ENCODE measurements at places on chromosomes 5 and 9.
A peak's percentile ranks its signal among the peaks of the same experiment; 100 is the strongest.

DNA sequence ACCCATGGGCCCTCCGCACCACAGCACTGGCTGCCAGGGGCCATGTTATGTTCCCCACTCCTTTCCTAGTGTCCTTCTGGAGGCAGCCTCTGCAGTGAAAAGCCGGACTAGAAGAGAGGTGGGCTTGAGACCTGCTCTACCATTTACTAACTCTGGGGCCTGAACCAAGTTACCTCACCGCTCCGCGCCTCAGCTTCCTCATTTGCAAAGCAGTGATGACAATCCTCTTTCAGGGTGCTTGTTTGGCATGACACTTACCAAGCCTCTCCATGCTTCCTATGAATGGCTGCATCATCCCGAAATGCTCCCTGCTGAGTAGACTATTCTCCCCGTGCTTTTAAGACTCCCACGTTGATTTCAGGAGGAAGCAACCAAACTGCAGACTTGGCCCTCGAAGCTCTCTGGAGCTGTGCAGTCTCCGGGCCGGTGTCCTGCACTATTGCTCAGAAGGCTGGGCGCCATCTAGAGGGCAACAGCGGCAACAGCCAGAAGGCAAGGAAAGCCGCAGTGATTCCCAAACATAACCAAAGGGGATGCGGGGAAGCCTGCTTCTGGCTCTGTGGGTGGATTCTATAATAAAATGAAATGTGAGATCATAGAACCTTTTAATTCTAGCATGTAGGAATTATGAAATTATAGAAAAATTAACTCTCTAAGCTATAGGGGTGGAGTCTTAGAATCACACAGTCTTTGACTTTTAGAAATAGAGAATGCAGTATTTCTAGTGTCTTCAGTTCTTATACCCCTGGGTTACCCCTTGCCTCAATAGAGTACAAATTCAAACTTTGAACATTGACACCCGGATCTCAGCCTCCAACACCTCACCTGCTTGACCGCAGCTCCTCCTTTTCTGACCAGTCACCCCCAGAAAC, 599.8 kb upstream of the BRINP1 start:
- peak; percentile 92 for DNase-seq

- DNase-seq: no peak
These were observed 240.7 kb upstream of the DAPK1 start for GRCh38 chr9:87256973-87257372.

DNA sequence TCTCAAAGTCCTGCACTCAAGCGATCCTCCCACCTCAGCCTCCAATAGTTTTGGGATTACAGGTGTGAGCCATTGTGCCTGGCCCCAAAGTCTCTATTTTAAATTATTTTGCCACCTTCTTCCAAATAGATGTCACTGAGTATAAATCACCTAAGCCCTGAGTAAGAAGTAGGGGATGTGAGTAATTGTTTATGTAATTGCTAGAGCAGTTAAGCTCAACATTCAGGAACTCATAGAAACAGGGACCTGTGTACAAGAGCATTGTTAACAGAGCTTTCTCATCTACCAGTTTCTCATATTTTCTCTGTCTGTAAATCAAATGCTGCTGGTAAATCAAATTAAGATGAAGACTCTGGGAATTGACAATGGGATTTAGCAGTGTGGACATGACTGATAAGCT, 26.3 kb downstream of the CDK7 start:
- no peak for DNase-seq

DNA sequence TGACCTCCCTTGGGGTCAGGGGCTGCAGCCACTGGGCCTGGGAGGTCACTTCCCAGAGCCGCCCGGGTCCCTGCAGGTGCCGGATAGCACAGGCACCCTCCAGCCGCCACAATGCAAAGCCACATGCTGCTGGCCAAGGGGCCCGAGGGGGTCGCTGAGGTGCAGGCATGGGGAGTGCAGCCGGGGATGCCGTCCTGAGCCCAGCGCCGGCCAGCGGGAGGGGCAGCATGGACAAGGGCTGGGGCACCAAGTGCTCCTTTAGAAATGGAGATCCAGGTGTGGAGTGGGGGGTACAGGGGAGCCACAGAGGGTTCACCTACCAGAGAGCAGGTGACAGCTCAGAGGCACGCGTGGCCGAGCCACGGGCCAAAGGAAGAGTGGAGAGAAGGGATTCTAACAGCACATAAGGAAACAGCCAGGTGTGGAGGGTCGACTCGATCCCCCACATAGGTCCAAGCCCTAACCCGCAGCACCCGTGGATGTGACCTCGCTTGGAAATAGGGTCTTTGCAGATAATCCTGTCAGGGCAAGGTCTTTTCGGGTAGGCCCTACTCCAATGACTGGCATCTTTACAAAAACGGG, 24.7 kb downstream of the ZDHHC11B start:
- DNase-seq: peak; percentile 3

GRCh38 chr9:133120501-133121197, 391 bp downstream of the RALGDS start:
- DNase-seq: no peak

GRCh38 chr9:76761448-76761847, 2.8 kb upstream of the PCA3 start:
- DNase-seq: peak; percentile 36

- no peak for DNase-seq
These were observed 94.6 kb upstream of the DNAH5 start for GRCh38 chr5:14039063-14039462.

DNA sequence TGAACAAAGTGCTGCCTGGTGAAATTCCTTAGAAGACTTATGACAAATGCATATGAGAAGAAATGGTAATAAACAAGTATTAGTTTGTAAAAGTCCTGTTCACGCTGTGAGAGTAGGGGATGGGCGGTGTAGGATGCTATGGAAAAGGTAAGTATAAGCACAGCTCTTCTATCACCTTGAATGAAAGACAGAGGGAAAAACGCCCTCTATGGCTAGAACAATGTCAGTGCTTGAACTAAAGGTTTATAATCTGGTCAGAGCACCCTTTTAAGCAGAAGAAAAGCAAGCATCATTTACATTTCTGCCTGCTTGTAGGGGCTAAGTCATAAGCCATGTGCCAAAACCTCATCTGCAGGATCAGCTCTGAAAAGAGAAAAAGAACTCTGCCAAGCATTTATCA, 115.2 kb downstream of the LHFPL2 start:
- no peak for DNase-seq

- DNase-seq: no peak
These were observed 31.0 kb upstream of the IL17B start for GRCh38 chr5:149410071-149410470.

DNA sequence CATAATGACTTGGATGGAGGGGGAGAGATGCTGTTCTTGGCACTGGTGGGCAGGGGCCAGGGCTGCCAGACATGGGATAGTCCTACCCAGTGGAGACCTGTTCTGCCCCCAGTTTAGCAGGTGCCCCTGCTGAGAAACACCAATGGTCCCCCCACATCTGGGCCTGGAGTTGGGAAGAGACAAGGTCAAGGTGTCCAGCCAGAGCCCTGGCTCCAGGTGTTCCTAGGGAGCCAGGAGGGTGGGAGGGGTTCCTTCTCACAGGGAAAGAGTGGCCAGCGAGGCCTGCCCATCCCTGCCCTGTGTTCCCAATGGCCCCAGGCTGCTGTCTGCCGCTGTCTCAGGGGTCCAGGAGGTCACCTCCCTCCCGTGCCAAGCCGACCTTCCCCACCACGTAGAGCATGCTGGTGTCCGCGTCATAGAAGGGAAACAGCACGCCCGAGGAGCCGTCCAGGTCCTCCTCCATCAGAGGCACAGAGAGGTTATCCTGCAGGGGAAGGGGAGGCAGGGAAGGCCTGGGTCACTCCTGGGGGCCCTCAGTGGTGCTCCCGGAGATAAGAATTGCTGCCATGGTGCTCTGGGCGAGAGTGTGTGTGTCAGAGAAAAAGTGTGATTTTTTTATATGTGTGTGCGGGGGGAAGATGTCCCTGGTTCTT, 11.7 kb upstream of the TRIM14 start:
- DNase-seq: no peak

- DNase-seq: peak; percentile 16
These were observed 6.2 kb downstream of the SKP2 start for GRCh38 chr5:36158144-36158543.

GRCh38 chr9:127117801-127118200, 4.6 kb downstream of the ANGPTL2 start:
- no peak for DNase-seq

DNA sequence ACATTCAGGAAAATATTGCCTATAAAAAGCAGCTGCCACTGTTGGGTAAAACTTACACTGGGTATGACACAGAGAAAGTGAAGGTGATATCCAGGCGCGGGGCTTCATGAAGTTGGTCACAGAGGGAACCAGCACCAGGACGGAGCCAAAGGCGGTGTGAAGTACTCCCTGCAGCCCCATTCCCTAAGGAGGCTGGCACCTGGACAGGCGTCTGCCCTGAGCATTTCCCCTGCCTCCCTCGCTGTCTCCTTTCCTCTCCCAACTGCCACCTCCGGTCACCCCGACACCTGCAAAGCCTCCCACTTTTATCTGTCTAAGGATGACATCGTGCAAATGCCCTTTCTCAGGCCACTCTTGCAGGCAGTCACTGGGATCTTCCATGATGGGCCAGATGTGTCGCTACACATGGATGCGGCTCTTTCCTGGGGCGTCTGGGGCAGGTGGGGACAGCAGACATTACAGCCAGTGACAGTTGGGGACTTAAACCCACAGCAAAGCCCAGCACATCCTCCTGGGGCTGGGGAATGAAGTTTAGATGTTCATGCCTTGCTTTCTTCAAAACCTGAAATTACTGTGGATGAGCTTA, 367.7 kb upstream of the IRX4 start:
- DNase-seq: no peak

DNA sequence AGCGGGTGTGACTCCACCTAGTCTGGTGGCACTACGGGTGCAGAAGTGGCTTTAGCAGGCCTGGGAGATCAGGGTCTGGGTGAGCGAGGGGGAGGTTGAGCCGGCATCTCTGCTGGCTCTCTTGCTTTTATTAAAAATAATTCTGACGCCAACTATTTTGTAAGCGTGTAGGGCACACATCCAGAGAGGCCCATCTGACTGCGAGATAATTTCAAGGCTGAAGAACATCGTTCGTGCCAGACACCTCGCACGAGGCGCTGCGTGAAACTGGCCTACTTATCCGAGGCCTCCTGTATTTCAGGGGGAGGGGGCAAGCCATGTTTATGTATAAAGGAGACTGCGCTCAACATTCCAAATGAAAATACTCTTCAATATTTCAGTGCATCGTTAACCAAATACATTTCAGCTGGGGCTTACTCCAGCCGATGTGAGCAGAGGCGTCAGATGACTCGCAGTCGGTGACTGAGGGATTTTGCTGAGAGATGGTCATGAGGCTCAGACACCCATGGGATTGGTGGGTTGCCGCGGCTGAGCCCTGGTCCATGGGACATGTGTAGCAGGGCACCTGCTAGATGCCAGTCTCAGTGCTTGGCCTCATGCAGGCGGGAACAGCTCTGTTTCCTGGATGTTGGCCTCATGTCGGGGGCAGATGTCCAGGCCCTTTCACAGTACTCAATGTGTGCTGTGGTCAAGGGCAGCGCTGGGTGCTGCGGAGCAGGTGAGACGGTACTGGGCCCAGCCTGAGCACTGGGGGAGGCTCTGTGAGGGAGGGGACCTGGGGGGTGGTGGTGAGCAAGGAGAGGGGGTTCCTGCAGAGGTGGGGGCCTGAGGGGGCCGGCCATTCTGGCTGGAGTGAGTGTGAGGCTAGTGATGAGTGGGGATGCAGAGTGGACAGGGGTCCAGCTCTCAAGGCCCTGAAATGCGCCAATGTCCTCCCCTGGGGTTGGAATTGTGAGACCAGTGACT, 201.5 kb downstream of the DAB2IP start:
- peak; percentile 46 for DNase-seq

DNA sequence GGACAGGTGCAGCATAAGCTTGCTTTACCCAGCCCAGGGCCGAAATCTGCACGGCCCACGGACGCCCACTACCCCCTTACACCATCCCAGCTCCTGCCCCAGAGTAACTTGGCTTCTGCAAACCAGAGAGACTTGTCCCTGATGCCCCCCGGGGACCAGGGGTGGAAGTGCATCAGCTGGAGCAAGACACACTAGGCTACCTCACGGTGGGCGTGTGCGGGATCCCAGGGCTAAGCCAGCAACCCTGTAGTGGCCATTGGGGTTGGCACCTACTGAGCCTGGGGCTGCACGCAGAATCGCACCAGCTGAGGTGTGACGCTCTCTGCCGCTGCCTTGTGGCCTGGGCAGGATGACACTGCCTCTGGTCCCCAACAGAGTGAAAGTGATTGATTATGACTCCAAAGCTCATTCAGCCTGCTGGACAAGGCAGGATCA, 6.1 kb upstream of the ZNF79 start:
- peak; percentile 31 for DNase-seq

DNA sequence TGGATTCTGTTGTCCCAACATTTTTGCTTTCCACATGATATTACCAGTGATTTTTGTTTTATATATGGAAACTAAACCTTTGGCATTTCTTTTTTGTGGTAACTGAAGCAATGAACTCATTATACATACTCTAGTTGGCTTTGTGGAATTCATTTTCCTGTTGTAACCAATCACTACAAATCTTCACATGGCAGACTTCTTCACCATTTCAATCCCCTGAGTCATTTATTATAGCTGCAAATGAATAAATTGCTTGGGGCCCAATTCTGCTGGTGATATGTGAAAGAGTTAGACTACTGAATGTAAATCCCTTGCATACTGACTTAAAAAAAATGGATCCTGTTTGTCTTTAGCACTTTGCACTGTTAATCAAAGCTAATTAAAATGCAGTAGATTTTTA, 1709.6 kb upstream of the WWC1 start:
- no peak for DNase-seq
